ENCODE measurements at places on chromosomes 16 and 17.

DNA sequence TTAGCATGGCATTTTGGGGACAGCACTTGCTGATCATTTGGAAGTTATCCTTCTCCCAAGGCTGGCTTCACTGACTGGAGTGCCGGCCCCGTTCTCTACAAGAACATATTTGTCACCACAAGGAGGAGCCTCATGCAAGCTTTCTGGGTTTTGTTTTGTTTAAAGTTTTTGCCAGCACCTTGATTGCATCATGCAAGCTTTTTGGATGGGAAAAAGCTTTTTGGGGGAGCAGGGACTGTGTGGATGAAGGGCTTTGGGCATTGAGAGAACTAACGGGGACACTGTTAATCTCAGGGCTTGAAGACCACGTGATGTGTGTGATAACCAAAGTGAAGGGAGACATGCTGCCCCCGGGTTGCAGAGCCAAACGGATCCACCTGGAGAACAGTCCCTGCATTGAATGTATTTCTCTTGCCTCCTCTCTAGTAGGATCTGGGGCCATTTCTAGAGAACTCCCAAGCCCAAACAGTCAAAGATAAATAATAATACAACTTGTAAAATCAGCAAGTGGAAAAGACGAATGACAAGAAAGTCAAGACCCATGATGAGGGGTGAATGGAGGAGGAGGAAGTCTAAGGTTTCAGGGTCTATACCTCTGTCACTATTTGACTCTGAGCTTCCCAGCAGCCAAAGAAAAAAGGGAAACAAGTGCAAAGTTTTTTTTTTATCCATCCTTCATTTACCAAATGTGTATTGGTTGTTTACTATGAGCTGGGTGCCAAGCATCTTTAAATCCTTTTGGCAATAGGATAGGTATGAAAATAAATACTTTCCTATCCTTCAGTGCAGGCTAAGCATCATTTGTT lies 17.2 kb downstream of the TMEM114 start:
- no peak for DNase-seq

- DNase-seq: no peak
These were observed 40.0 kb downstream of the PGS1 start for GRCh38 chr17:78418326-78419026.

GRCh38 chr17:8275421-8276290 lies 12.8 kb upstream of the RANGRF start:
- DNase-seq: no peak

GRCh38 chr16:27355610-27356009 lies 41.8 kb downstream of the IL4R start:
- DNase-seq: no peak

- DNase-seq: no peak
These were observed 23.3 kb upstream of the ERCC4 start for GRCh38 chr16:13896543-13897182.

DNA sequence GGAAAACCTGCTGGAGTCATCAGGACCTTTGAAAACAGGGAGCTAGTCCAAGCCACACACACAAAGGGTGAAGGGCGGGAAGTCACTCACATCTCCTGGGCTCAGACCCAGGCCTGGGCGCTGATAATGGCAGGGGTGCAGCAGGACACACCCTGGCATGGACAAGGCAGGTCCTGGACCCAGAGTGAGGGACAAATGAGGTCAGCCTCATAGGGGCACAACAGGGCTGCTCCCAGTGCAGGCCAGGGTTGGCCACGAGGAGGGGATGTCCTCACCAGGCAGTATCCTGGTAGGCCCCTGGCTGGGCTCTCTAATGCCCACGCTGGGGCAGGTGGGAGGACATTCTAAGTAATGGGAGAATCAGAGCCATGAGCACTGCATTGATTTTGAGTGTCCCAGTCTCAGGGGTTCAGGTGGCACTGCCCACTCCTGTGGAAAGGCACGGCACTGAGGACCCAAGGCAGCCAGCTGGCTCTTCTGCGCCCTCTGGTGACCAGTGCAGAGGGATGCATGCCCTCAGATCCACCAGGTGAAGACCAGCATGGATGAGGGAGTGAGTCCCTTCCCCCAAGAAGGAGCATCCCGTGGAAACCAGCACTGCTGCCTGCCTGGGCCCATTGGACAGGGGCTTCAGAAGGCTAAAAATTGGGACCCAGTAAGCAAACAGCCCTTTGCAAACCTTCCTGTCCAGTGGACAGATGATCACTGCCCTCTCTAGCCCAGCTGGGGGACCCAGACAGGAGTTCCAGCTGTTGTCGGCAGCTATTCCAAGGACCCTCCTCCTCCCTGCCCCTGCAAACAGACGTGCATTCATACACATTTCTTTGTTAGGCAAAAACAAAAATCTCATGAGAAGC lies 23.4 kb upstream of the SREBF1 start:
- DNase-seq: no peak

Measured in mesenteric fat pad (tissue), 1 donor.